ENCODE measurements at places on chromosomes 12 and 14.

DNA sequence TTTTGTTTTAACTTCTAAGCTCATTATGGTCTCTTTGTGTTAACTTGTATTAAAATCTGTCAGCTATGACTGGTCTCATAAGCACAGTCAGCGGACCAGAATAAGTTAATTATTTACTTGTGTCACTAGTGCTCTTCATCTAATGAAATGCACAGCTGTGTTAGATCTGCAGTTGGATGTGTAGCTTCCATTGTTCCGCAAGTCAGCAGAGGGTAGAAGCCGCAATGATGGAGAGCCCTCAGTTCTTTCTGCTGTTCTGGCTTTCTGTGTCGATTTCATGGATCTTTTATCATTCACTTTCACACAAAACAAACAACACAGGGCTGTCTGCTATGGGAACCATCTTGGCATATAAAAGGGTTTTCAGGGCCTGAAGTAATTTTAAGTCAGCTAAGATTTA, 89.3 kb upstream of the RFX4 start:
- no peak for DNase-seq

GRCh38 chr14:54713379-54713778, 146.5 kb downstream of the SAMD4A start:
- no peak for DNase-seq

DNA sequence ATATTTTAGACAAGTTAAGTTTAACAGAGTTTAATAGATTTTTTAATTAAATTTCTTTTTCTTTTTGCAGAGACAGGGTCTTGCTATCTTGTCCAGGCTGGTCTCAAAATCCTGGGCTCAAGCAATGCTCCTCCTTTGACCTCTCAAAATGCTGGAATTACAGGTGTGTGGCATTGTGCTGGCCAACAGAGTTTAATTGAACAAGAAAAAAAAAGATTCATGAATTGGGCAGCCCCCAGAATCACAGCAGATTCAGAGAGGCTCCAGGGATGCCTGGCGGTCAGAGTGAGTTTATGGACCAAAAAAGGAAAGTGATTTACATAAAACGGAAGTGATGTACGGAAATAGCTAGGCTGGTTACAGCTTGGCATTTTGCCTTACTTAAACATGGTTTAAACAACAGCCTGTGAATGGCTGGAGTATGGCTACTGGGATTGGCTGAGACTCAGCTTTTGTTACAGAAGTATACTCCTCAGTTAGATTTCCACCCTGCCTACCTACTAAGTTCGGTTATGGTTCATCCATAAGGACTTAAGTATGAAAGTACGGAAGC, 14.5 kb upstream of the TESPA1 start:
- DNase-seq: no peak

- DNase-seq: no peak
Observed at GRCh38 chr12:108591267-108591980, 6.5 kb downstream of the TMEM119 start.

DNA sequence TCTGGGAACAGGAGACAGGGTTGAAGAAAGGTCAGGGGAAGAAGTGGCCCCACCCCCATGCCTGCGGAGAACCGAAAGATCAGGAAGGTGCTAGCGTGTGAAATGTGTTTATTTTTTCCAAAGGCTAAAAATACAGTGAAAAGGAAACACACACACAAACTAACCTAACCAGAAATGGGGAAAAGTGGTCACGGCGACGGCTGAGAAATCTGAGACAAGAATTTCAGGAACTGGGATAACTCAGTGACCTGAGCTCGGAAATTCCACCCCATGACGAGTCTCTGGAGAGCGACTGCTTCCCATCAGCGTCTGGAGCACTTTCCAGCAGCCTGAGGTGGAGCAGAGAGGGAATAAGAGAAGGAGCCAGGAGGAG, 16.6 kb upstream of the RND1 start:
- no peak for DNase-seq

- peak; percentile 13 for DNase-seq
Observed at GRCh38 chr14:50619569-50620141, 48.5 kb downstream of the SAV1 start.

DNA sequence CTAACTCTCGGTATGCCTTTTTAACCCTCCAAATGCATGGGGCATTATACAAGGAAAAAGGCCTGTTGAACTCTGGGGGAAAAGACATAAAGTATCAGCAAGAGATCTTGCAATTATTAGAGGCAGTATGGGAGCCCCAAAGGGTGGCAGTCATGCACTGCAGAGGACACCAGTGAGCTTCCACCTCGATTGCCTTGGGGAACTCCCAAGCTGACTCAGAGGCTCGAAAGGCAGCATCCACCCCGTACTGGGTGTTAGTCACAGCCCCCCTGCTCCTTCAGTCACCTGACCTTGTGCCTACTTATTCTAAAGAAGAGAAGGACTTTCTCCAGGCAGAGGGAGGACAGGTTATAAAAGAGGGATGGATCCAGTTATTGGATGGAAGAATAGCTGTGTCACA, 781.4 kb upstream of the TMEM132C start:
- DNase-seq: no peak

DNA sequence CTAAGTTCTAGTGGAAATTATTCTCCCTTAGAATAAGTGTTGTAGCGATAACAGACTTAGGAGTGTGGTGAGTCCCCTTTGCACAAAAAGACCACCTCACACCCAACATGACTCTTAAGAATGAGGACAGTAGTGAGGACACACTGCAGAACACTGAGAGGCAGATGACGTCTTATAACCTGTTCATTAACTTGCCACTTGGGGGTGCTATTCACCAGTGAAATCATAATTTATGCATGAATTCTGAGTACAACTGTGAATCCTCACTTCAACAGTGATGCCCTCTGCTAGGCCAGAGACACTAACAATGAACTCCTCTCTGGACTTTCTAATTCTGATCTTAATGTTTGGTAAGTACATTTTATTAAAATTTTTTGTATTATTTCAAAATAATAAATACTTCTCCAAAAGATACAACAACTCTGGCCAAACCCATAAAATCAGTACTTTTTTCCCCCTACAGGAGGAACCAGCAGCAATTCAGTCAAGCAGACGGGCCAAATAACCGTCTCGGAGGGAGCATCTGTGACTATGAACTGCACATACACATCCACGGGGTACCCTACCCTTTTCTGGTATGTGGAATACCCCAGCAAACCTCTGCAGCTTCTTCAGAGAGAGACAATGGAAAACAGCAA, 274.7 kb downstream of the DAD1 start:
- DNase-seq: peak; percentile 26

DNA sequence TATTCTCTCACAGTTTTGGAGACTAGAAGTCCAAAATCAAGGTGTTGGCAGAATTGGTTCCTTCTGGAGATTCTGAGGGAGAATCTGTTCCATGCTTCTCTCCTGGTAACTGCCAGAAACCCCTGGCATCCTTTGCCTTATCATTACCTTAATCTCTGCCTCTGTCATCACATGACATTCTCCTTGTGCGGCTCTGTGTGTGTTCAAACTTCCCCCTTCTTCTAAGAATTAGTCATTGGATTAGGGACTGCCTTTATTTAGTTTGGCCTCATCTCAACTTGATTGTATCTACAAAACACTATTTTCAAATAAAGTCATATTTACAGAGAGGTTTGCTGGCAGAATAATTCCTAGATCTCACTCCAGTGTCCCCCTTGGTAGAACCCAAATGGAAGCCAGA, 68.9 kb downstream of the ZNF641 start:
- DNase-seq: no peak

Data from GDM1 (cell line).